ENCODE measurements at places on chromosomes 4 and X.

DNA sequence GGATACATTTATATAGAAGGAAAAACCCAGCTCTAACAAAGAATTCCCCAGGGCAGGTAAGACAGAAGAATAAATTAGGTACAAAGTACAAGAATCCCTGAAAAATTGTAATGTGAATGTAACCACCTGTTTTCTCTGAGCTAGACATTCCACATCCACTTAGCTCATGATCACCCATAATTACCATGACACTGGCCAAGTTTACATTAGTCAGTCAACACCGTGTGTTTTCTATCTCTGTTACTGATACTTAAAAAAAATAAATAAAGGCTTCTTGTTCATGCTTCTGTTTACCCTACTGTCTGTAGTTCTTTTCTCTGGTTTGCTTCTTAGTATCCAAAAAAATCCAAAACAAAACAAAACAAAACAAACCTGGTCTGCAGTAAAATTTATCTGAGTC lies 66.0 kb downstream of the CBLL2 start:
- no peak for DNase-seq

DNA sequence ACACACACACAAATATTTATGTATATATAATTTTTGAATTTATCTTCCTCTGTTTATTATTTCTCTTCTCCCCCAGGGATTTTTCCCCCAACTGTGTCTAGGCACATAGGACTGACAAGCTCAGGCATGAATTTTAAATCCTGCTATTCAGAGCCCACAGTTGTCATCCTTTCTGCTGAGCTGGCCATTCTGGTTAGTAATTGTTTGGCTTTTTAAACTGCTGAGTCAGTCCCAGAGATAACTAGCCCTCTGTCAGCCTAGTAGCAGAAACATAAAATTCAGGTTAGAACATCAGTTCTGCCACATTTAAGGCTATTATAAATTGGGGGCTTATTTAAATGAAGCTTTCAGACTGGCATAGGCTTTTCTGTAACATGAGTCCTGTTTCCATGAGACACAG lies 151.7 kb upstream of the MAOA start:
- DNase-seq = no peak

DNA sequence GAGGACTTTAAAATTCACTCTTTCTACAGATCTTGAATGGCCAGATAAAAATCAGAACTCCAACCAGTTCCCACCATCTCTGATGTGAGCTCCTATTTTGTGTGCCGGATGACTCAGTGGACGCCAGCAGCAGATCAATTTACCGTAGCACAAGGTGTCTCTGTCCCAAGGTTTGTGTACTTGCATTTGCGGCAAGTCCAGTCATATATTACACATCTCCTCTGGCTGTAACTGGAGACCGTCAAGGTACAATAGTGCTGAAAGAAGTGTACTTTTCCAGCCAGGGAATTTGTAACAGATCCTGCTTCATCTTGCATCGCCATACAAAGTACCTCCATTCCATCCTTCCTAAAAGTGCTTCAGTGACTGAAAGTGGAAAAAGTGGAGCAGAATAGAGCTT lies 108.2 kb upstream of the SORBS2 start:
- DNase-seq = no peak

- no peak for DNase-seq
These were observed 956.7 kb downstream of the GLUD2 start for GRCh38 chrX:122004127-122004526.

- no peak for DNase-seq
These were observed 10.3 kb upstream of the CLNK start for GRCh38 chr4:10694828-10695209.

DNA sequence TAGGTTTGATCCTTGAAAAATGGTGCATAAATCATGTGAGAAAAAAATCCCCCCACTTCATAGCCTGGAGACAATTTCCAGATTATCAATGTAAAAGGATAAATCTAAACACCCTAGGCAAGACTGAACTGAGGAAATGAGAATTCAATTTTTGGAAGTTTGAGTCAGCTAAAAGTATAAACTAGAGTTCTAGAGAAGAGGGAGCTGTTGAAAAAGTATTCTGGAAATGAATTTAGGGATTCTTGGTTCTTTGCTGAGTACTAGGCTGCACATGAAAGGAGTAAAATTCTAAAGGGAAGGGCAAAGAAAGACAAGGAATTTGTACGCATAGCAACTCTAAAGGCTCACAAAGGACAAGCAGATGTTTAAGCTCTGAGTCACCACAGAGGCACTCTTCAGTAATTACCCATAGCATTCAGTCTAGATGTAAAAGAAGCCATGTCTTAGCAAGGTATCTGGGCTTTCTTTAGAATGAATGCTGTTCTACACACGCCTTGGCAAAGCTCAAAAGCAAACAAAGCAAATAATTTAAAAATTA lies 896.5 kb downstream of the PDHA2 start:
- DNase-seq = no peak

Data from anterior cingulate cortex (tissue), 58 donors.